ENCODE measurements at places on chromosomes 2 and 18.

DNA sequence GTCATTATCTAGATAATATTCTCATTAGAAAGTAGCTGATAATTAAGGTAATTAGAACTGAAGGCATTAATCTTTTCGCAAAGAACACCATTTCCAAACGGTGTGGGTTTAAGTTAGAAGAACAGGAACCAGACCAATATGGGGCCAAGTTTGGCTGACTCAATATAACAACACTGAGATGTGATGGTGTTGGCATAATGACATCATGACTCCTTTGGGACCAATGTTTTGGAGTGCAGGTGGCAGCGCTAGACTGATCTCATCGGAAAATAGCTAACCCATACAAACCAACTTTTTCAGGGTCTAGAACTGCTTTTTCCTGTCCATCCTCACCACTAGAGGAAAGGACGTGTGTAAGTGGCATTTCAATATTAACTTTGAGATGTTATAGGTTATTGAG, 1171.7 kb upstream of the ZEB2 start:
- H3K36me3 ChIP-seq: no peaks in the 10 kb centered on the region
- no peak overlapping the region for H3K4me3 ChIP-seq
- no peak for DNase-seq
- H3K27ac ChIP-seq: no peak overlapping the region
- no peaks in the 10 kb centered on the region for H3K27me3 ChIP-seq
- H3K4me1 ChIP-seq: no peaks in the 10 kb centered on the region

- no peaks in the 10 kb centered on the region for H3K36me3 ChIP-seq
- no peak overlapping the region for H3K27ac ChIP-seq
- no peaks in the 10 kb centered on the region for H3K4me1 ChIP-seq
- no peak for DNase-seq
- no peak overlapping the region for H3K4me3 ChIP-seq
- no peaks in the 10 kb centered on the region for H3K27me3 ChIP-seq
Observed at GRCh38 chr18:40049716-40050115, 1905.3 kb upstream of the PIK3C3 start.

DNA sequence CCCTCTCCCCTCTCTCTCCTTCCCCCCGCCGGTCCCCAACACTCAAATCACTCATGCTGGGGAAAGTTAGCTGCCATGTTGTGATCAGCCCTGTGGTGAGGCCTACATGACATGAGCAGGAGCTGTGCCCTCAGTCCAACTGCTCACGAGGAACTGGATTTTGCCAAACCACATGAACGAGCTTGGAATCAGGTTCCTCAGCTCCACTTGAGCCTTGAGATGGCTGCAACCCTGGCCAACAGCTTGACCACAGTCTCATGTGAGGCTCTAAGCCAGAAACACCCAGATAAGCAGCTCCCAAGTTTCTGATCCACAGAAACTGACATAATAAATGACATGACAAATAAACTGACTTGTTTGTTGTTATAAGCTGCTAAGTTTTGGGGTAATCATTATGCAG, 38.4 kb downstream of the ARL4C start:
- H3K36me3 ChIP-seq: no peaks in the 10 kb centered on the region
- no peak overlapping the region for H3K4me3 ChIP-seq
- H3K27ac ChIP-seq: no peak overlapping the region
- peak; percentile 81 for DNase-seq

GRCh38 chr2:121783180-121783579, 27.7 kb downstream of the TSN start:
- H3K27ac ChIP-seq: no peak overlapping the region
- no peaks in the 10 kb centered on the region for H3K36me3 ChIP-seq
- H3K27me3 ChIP-seq: peaks cover 6% of the 10 kb centered on the region

DNA sequence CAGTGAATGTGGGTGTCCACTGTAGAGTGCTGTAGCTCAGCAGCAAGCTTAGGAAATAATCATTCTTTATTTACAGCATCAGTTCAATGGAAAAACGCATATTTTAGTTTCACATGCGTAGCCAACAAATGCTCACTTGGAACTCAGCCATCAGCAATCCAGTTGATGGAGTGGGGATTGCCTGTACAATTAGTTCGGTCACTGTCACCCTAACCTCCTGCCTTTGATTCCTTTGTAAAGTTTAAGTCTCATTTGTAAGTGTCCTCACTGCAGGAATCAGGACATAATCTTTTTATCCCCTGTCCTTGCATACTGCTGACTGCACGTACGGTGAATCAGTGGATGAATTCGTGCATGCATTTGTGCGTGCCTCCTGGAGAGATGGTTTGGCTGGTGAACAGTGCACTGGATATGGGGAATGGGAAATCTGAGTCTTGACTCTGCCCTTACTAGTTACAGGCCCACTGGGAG, 55.9 kb downstream of the RAB31 start:
- H3K36me3 ChIP-seq: no peaks in the 10 kb centered on the region
- DNase-seq: no peak
- H3K27me3 ChIP-seq: no peaks in the 10 kb centered on the region
- no peak overlapping the region for H3K4me3 ChIP-seq

DNA sequence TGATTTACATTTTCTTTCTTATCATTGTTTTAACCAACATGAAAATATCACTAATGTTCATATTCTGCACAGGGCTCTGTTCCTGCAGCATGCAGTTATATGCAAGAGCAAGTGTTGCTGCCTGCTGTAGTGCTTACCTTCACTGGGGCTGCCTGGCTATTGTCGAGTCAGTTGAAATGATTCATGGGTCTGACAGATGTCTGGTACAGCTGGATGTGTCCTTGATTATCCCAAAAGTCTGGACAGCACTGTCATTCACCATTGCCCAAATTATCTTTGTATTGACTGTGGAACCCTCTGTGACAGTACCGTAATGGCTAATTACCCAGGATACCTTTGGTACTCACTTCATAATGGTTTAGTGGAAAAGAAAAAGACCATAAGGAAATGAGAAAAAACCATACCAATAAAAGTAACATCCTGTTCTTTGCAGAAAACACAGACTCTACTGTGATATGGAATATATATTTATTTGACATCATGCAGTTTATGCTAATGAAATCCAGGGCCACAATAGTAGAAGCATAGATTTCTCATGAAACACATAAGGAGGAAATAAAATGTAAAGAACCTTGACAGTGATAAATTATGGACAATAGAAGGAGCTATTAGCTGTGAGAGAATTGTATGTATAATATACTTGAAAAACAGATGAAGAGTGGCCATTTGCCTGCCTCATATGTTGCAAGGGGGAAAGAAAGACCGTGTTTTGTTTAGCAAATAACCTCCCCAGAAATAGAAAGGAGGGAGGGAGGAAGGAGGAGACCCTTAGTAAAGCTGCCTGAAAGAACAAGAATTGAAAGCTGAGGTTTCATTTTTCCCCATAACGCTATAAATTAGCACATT, 249.8 kb upstream of the ATP5MC3 start:
- H3K4me1 ChIP-seq: no peaks in the 10 kb centered on the region
- no peak overlapping the region for H3K4me3 ChIP-seq
- H3K27me3 ChIP-seq: no peaks in the 10 kb centered on the region

DNA sequence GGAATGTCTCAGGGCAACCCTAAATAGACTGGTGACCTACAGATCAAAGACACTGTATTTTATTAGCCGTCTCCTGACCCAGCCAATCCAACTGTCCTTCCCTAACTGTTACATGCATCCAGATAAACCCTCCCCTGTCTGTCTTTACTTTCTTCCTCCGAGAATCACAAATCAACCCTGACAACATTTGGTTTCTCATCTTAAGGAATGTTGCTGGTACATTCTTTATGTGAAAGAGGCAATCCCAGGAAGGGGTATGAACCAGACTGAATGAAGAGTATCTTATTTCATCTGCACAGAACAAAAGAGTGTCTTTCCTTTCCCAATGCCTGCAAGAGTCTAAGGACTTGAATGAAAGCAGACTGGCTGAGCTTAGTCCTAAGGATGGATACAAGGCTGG, 113.9 kb upstream of the LTBP1 start:
- H3K4me1 ChIP-seq: no peaks in the 10 kb centered on the region
- DNase-seq: peak; percentile 52
- no peaks in the 10 kb centered on the region for H3K27me3 ChIP-seq

- no peaks in the 10 kb centered on the region for H3K4me1 ChIP-seq
- H3K36me3 ChIP-seq: no peaks in the 10 kb centered on the region
- peaks cover 6% of the 10 kb centered on the region for H3K27me3 ChIP-seq
Observed at GRCh38 chr2:112972423-112973086, 5.3 kb upstream of the IL36G start.

- no peak overlapping the region for H3K4me3 ChIP-seq
- H3K36me3 ChIP-seq: no peaks in the 10 kb centered on the region
- no peaks in the 10 kb centered on the region for H3K27me3 ChIP-seq
- H3K4me1 ChIP-seq: no peaks in the 10 kb centered on the region
- DNase-seq: no peak
Observed at GRCh38 chr2:13474538-13474937, 757.8 kb downstream of the TRIB2 start.

DNA sequence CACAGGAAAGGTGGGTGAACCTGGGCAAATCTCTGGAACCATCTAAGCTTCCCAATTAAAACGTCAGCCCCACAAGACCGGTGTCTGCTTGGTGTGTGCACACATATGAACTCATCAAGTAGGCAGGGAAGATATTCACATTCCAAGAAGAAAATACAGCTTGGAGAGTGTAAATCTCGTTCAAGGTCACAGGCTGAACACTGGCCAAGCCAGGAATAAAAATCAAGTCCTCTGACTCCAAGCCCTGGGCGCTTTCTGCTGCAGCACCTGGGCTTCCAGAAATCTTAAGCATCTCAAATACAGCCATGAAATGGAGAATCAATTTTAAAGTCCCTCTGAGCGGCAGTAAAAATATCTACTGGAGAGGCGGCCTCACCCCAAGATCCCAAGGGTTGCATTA, 150.9 kb downstream of the TWIST2 start:
- H3K4me3 ChIP-seq: no peak overlapping the region
- H3K27me3 ChIP-seq: no peaks in the 10 kb centered on the region
- H3K27ac ChIP-seq: no peak overlapping the region
- H3K4me1 ChIP-seq: peaks cover 6% of the 10 kb centered on the region

DNA sequence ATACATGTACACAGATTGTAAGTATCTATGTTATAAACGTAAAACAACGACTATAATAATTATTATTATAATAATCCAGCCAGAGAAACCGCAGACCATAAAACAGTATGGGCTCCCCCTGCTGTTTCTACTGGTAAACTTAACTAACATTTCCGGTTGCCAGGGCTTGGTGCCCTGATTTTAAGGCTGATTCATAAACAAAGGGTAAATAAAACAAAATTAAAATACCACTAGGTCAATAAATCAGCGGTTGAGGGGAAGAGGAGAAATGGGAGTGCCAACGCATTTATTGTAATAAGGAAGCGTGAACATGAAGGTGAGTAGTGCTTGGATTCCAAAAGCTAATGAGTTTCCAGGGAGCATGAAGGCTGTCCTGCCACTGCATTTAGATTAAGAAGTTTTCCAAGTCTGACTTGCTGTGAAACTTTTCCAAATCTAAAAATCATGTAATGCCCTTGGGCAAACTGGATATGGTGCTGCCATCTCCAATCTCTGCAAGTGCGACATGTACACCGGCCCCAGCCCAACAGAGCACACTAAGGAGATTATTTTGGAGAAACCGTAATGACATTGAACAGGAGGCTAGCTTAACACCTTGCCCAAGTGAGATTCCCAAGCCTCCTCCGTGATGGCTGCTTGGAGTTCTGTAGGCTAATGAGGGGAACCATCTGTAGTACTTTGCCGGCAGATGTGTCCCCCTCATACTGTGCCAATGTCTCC, 50.7 kb upstream of the HNRNPA3 start:
- H3K27ac ChIP-seq: no peak overlapping the region
- H3K4me3 ChIP-seq: no peak overlapping the region
- peaks cover 6% of the 10 kb centered on the region for H3K4me1 ChIP-seq

DNA sequence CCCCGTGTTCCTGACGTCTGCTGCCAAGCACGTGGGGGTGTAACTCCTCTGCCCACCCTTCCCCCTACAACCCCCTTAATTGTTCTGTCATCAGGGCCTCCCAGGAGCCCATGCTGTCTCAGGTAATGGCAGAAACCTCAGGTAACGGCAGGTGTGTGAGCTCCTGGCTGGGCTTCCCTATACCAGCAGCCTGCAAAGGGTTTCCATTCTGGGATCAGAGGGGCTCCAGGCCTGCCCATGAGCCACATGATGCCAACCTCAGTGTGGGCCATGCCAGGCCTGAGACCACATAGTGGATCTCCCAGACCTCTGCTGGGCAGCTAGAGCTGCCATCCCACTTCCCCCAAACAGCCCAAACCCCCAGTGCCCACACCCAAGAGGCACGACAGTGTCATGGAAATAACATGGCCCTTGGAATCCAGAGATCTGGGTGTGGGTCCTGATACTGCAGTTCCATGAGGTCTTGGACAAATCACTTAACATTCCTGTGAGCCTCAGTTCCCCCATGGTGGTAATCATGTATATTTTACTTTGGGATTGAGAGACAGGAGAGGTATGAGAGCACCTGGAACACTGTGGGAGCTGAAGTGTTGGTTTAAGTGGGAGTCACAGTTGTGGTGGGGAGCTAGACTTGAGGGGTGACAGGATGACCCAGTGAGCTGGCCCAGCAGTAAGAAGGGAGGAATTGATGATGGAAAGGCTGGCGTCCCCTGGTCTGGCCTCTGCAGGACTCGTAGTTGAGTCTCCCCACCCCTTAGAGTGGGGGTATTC, 59.6 kb downstream of the ATOH8 start:
- peaks cover 2% of the 10 kb centered on the region for H3K4me1 ChIP-seq
- no peaks in the 10 kb centered on the region for H3K27me3 ChIP-seq
- no peak overlapping the region for H3K4me3 ChIP-seq
- DNase-seq: no peak
- no peaks in the 10 kb centered on the region for H3K36me3 ChIP-seq

DNA sequence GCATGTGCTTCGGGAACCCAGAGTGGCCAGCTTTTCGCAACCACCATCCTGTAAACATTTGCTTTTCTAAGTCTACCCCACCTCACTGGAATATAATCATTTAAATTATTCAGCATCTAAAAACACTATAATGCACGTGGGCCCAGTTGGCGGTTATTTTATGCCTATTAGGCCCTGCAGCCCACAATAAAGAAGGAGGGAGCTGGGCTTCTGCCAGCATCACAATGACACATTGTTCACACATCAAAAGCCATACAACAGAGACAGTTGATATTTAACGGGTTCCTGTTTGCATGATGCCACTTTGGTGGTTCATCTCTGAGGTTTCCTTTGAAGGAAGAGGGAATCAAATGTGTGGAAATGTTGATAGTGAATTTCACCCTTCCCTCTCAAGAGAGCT, 916.0 kb upstream of the CELF4 start:
- DNase-seq: no peak
- H3K4me1 ChIP-seq: no peaks in the 10 kb centered on the region
- H3K36me3 ChIP-seq: no peaks in the 10 kb centered on the region
- no peak overlapping the region for H3K27ac ChIP-seq

Data from fibroblast of lung (primary cell).